Right hindlimb (tissue), 1 donor: ENCODE measurements at places on chromosomes 16 and 17.
A peak's percentile ranks its signal among the peaks of the same experiment; 100 is the strongest.

- DNase-seq = no peak
These were observed 6.0 kb downstream of the ATXN1L start for GRCh38 chr16:71851746-71852145.

GRCh38 chr17:61247439-61247838 lies 152.2 kb upstream of the TBX2 start:
- peak; percentile 68 for DNase-seq

GRCh38 chr16:30409125-30410060 lies 2.0 kb downstream of the ZNF771 start:
- peak; percentile 93 for DNase-seq

DNA sequence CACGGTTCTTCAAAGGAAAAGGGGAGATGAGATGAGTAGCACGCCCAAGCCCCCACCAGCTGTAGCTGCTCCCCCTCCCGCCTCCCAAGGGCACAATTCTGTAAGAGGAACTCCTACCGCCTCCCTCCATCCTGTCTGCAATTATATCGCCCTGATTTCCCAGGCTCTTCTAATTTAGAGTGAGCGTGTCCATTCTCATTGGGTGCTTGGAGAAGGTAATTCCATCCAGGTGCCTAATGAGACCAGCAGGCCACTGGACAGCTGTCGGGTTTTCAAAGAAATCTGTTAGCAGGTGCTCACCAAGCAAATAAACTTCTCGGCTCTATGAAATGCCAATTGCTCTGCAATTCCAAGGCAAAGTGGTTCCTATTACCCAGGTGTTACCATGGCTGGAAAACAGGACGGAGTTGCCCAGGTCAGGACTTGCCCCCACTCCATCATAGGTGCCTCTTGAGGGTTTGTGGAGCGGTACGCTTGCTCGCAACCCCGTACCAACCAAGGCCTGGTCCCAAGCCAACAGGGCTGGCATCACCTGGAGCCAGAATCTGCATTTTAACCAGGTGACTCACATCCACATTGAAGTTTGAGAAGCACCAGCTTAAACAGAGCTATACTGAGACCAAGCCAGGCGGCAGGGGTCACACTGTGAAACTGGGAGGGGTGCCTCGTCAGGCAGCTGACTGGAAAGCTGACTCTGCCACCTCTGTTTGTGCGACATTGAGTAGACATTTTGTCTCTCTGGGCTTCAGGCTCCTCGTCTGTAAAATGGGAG lies 16.5 kb upstream of the MEAK7 start:
- DNase-seq = no peak
